ENCODE measurements at places on chromosomes 6 and 20.

- peak; percentile 97 for DNase-seq
These were observed 113.7 kb upstream of the BCLAF1 start for GRCh38 chr6:136403110-136403980.

DNA sequence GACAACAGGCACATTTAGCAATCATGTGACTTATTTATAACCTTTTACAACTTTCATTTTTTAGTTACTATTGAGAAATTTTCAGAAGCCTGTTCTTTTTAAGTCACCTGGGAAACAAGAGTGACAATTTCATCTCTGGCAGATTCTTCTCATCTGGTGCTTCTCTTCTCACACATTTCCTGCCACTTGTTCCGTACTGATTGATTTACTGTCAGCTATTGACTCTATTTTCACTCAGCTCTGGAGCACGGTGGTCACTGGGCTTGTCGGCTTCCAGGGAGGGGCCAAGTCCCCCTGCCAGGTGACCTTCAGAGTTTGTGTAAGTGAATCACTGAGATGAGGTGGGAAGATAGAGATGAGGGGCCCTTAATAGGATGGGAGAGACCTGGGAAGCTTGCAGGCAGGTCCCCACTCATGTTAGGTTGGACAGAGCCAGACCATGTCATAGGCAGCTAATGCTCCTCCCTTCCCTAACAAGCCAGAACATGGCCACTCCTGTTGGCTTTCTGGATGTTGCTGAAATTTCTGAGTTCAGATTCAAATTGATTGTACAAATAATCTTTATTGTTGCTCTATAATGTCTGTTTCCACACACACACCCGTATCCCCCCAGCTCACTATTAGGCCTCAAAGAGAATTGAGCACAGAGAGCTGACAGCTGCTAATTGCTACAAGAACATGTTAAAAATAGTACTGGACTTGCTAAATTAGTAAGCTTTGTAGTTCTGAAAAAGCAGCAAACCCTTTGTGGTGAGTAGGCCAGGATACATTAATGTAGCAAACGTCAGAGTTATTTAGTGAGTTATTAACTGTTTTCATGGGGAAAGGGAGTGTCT is 13.3 kb downstream of the DUSP22 start:
- no peak for DNase-seq

GRCh38 chr6:112258642-112259336 is 4.4 kb upstream of the LAMA4 start:
- peak; percentile 57 for DNase-seq

DNA sequence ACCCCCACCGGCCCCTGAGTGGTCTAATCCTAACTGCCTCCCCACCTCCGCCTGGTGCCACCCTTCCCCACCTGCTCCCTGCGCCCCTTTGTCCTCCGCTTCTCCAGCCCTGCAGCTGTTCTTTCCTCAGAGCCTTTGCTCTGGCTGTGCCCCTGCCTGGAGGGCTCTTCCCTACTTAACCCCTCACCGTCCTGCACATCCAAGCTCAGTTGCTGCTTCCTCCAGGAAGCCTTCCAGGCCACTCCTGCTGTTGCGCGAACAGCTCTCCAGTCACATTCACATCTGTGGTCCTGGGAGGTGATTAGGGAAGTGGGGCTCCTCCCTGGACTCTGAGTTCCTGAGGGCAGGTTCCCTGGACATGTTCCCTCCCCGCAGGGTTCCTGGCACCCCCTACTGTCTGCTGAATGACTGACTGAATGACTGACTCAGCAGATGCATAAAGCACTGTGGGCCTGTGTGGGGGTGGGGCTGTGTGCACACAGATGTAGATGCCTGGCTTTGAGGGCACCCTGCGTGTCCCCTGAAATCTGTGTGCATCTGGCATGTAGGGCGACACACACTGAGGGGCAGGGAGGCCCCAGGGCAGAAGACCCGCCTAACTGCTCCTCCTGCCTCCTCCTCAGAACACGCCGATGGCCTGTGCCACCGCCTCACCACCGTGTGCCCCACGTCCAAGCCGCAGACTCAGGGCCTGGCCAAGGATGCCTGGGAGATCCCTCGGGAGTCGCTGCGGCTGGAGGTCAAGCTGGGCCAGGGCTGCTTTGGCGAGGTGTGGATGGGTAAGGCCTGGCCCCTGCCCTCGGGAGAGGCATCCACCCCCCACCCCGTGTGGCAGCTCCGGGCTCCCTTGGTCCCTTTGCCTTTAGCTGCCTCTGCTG is 51.4 kb downstream of the SRC start:
- DNase-seq = no peak

DNA sequence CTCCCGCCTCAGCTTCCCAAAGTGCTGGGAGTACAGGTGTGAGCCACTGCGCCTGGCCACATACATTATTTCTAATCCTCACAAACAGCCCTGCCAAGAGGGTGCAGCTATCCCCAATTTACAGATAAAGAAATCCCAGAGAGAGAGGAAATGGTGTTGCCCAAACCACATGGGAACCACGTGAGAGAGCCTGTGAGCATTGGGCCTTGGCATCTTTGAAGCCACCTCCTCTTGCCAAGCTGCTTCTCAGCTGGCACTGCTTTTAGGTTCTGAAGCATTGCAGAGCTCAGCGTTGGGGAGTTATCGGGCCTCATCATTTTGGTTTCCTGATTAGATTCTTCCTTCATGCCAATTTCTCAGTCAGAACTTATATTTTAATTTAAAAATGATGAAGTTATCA is 80.3 kb downstream of the CTNNBL1 start:
- DNase-seq = no peak

- no peak for DNase-seq
These were observed 802 bp upstream of the NRN1 start for GRCh38 chr6:6007366-6008088.

GRCh38 chr6:29982097-29982496 is 39.8 kb downstream of the HLA-A start:
- no peak for DNase-seq

DNA sequence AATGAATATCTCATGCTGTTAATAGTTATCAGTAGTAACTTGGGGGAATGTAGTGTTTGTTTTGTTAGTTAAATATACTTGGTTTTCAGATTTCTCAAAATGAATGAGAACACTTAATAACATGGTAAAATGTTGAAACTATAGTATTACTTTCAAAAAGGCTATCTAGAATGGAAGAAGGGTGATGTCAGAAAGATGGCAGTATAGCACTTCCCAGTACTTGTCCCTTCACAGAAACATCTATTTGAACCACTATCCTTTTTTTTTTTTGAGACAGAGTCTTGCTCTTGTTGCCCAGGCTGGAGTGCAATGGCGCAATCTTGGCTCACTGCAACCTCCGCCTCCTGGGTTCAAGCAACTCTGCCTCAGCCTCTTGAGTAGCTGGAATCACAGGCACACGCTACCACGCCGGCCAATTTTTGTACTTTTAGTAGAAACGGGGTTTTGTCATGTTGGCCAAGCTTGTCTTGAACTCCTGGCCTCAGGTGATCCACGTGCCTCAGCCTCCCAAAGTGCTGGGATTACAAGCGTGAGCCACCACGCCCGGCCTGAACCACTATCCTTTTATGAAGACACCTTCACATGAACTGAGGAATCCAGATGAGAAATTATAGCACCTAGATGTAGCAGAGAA is 4.7 kb upstream of the ECHDC1 start:
- DNase-seq = no peak

DNA sequence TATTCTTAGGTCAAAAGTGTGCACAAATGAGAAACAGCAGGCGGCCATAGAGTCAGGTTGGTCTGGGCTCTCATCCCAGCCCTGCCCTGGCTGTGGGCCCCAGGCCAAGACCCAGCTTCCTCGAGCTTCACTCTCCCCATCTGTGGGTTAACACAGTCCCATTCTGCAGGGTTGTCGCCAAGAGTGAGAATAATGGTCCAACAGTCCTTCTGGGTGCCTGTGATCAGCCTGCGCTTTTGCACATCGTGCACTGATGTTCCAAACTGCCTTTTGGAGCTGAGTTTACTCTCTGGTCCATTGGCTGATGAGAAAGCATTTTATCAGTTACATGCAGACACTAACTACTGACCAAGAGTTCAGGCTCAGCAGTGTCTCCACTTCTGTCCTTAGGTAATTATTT is 82.6 kb downstream of the INSM1 start:
- no peak for DNase-seq

DNA sequence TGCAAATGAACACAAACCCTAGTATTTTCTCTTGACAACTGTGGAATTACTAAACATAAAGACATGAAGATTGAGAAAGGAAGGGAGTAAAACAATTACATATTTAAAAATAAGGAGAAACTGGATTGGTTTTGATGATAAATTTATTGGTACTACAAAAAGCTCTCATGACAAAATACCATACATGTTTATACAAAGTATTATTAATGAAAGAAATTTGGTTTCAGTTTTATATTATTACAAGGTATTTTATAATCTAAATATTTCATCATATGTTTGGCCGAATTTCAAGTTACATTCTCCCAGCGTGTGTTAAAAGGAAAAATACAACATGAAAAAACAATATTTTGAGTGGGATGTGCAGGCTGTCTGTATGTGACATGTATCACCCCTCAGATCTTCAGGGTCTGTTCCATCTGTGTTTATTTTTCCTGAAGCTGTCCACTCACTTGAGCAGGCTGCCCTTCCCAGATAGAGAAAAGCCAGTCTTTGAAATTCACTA is 568.4 kb downstream of the NKAIN2 start:
- DNase-seq = no peak

DNA sequence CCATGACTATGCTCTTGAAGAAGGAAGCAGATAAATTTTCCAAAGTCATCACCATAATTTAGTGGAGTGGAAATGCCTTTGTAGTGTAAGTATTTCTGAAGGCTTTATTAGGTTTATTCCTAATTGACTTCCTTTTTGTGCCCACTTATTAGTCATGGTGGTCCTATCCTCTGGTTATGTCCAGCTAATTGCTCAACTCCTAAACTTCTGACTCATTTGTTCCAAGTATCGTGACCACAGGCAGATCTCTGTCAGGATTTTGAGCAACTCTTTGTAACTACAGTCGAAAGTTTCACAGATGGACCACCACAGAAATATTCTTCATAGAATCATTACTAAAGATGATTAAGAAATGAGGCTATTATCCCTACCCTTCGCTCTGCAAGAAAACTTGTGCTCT is 315.6 kb upstream of the PTCHD4 start:
- peak; percentile 89 for DNase-seq

DNA sequence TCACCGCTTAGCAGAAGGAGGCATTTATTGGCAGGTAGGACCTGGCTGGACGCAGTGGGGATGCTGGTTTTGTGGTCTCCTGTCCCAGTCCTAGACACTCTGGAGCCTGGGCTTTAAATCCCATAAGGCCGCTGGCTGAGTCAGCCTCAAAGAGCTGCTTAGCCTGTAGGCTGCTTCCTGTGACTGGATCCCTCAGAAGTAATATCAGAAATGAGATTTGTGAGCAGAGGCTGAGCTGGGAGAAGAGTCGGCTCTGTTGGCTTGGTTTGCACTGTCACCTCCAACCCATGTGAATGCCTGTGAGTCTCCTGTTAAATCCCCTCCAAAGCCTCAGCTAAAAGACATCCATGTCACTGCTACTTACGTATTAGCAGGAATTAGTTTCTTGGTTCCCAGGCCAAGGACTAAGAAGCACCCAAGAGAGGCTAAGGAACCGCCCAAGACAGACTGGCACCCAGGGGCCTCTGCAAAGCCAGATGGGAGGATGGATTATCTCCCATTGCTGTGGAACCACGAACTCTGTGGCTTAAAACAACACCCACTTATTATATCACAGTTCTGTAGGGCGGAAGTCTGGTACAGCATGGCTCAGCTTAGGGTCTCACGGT is 289.4 kb downstream of the CDC5L start:
- no peak for DNase-seq

- DNase-seq = no peak
These were observed 92.1 kb downstream of the SYNJ2 start for GRCh38 chr6:158073776-158074175.

DNA sequence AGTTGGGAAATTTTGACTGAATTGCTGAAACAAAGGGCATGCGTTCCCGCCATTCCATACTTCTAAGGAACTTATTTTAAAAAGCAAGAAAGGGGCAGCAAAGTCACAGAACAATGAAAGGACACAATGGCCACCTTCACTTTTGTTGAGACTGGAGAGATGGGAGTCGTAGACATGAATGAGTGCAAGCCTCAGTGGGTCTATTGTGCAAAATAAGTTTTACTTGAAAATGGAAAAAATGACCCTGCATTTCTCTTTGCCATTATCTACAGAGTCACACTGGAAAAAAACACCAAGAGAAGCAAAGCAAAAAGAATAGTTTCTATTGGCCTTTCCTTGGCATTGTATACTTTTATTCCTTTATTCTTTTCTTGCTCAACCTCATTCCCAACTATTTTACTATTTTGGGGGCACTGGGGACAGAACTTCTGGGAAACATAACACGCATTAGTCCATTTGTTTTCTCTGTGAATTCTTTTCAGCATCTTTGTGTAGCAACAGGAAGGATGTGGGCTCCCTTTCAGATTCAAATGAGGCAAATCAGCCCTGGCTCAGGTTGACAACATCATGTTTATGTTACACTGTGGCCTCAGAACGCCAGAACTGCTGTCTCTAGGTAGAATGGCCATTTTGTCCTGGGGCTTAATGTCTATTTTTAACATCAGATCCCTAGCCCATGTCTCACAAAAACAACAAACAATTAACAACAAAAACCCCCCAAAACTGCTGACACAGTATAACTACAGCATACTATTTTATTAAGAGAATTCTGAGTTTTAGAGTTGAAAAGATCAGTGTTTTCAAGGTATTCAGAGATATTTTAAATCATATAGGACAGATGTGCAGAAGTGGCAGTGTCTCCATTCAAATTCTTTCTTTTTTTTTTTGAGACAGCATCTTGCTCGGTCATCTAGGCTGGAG is 122.2 kb downstream of the FYN start:
- peak; percentile 65 for DNase-seq

GRCh38 chr6:139981768-139982181 is 607.3 kb upstream of the CITED2 start:
- peak; percentile 80 for DNase-seq

GRCh38 chr20:58145506-58146080 is 82.9 kb downstream of the ANKRD60 start:
- DNase-seq = no peak

DNA sequence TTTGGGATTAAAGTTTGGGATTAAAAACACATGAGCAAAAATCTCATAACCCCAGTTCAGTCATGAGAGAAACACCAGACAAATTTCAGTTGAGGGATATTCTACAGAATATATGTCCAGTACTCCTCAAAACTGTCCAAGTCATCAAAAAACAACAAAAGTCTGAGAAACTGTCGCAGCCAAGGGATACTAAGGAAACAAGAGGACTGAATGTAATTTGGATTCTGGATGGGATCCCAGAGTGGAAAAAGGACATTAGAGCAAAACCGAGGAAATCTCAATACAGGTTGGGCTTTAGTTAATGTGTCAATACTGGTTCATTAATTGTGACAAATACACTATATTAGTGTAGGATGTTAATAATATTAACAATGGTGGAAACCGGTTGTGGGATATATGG is 219.3 kb downstream of the BCKDHB start:
- no peak for DNase-seq

- DNase-seq = no peak
These were observed 187.5 kb upstream of the PMEPA1 start for GRCh38 chr20:57897156-57897874.

- no peak for DNase-seq
These were observed 110.1 kb downstream of the ADTRP start for GRCh38 chr6:11668455-11668854.

- DNase-seq = peak; percentile 30
These were observed 15.8 kb upstream of the LIN28B start for GRCh38 chr6:104940893-104941728.

Data from IMR-90 (cell line).